ENCODE measurements at places on chromosomes 2 and 18.

- DNase-seq, result peak; percentile 32
Measured at GRCh38 chr2:199019898-199020507, 437.7 kb downstream of the SATB2 start.

- no peak for DNase-seq
Measured at GRCh38 chr2:238241970-238242369, 2.1 kb upstream of the HES6 start.

DNA sequence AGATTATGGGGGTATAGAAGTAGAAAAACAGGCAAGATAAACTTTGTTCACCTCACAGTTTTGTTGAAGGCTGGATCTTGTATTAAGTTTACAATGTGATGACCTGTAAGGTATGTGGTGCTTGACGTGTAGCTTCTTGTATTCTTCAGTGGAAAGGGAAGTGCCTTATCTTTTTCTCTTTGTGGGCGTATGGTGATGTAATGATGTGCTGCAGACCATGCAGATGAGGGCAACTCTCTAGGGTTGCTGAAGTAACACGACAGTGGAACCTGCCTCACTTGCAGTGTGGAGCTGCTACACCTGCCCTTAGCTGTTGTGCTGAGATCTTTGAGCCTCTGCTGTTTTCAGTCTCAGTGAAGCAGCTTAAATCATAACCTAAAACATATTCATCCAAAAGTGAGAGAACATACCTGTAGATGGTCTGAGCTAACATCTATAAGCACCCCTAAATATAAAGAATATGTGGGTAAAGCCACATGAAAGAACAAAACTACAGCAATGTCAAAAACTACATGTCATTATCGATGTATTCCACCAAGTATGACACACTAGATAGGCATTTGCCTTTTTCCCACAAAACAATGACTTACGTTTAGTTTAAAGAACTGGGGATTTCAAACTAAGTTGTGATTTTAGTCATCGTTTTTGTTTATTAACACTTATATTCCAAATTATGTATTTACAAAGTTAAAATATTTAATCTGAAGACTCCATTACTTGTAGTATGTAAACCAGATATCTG lies 1144.1 kb downstream of the CNTNAP5 start:
- no peak for DNase-seq

- DNase-seq, result no peak
Measured at GRCh38 chr18:56716692-56717146, 65.6 kb downstream of the WDR7 start.

- DNase-seq, result no peak
Measured at GRCh38 chr2:20247084-20247483, 22.2 kb upstream of the SDC1 start.

DNA sequence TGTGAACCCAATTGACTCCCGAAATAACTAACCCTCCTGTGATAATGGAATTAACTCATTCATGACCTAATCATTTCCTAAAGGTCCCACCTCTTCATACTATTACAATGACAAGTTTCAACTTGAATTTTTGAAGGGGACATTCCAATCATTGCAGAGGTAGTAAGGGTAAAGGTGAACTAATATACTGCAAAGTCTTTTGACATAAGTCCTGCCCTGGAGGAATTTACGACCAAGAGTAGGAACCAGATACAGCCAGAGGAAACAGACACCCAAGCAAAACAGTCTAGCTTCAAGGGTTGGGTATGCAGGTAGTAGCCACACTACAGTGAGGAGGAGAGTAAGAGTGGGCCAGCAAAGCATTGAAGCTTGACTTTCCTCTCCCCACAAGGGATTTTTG lies 1.2 kb upstream of the SRBD1 start:
- no peak for DNase-seq

DNA sequence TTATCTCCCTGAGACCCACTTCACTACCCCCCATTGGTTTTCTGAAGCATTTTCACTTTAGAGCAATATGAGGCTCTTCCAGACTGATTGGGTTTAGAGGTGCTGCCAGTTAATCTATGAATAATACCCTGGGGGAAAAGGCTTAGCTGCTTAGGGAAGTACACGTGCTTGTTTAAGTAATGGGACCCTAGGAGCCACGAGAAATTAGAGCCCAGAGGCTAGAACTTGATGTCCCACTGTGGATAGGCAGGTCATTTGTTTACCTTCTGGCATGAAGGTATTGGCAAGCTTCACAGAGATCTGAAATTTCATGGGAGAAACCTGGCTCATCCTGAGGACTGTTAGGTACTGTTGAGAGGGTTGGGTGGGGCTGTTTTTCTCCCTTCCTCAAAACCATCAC lies 59.7 kb downstream of the CLIP4 start:
- DNase-seq, result no peak

DNA sequence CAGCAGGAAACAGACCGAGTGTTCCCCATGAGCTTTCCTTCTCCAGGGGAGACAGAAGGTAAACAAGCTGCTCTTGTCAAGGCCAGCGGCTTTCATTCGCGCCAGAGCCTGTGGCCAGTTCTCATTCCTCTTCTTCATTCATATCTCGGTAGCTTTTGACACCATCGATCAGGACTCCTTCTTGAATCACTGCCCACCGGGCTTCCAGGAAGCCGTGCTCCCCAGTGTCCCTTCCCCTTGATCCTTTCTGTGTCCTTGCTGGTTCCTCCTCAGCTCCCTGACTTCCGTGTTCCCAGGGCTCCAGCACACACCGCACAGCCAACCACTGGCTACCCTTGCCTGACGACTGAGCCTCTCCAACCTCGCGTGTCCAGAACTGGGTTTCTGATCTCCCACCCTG lies 14.1 kb downstream of the SLC66A3 start:
- DNase-seq, result no peak

GRCh38 chr18:76378526-76379215 lies 116.4 kb downstream of the ZNF516 start:
- DNase-seq, result no peak

DNA sequence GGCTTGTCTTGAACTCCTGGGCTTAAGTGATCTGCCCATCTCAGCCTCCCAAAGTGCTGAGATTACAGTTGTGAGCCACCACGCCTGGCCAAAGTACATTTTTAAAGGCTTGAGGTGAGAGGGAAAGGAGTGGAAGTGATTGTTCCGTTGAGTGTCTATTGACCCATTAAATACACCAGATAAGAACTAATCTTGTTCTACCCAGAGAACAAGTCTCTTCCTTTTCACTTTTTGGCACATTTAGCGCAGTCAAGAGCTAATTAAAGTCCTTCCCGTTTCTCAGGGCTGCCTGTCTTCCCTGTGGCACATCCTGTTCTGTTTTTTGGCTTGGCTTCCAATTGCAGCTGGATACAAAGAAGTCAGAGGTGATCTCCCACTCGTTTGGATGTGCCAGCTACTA lies 172.3 kb downstream of the ALPK2 start:
- DNase-seq, result no peak

- DNase-seq, result no peak
Measured at GRCh38 chr2:71538656-71539265, 85.4 kb downstream of the DYSF start.

DNA sequence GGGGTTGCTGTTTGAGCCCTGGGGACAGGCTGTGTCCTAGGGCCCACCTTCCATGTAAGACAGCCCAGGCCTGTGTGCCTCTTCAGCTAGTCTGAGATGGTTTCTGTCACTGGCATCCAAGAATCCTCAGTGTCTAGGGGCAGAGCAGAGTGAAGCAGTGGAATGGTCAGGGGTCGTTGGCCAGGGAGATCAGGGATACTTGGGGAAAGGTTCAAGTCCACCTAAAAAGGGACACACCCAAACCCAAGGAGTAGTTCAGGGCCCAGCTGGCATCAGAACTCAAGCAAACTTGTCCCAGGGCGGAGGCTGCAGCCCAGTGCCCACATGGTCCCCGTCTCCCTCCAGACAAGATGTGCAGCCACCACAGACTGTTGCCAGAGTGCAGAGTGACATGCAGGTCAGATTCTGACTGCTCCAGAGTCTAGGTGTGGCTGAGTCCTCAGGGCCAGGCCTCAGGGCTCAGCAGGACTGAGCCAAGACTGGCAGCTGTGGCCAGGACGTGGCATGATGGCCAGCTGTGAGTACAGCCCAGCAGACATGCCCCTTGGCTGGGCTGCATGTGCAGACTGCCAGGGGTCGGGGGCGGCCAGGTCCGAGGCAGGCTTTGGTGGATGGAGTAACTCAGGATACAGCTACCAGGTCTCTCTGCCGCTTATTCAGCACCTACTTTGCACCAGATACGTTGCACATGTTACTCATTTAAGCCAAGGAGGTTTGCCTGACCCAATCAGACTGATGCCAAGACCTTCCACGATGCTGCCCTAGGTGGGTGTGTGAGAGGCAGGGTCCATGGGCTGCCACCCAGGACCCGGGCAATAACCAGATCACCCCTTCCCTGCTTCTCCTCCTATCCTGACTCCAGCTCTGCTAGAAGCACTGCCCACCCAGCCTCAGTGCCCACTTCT lies 146.6 kb downstream of the SMAD7 start:
- DNase-seq, result no peak

DNA sequence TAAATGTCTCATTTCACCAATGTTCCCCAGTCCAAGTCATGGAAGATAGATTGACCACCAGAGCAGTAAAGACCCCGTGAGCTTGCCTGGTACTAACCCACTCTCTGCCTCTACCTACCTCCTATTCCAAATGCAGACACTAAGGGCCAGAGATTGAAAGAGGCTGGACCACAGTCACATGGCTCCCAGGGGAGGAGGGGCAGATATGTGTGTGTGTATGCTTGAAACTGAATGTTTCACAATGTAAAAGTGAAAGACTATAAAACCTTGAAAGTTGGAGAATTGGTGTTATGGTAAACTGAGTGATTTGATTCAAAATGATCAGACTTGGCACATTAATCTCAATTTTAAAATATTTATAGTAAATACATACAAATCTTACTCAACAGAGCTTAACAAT lies 21.7 kb upstream of the KLHL29 start:
- no peak for DNase-seq

GRCh38 chr2:40127146-40127545 lies 324.7 kb downstream of the SLC8A1 start:
- DNase-seq, result no peak

DNA sequence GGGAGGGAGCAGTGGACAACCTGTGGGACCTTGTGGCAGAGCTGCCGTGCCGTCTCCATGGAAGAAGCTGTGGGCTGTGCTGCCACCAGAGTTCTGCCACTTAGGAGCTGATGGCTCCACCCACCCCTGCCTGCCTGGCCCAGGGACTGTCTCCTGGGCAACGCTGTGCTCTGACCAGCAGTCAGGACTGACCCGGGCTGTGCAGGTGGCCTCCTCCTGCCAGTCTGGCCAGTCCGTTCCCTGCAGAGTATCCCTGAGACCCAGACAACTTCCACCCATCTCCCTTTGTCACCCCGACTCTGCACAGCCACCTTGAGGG lies 12.8 kb downstream of the ASIC4 start:
- no peak for DNase-seq

DNA sequence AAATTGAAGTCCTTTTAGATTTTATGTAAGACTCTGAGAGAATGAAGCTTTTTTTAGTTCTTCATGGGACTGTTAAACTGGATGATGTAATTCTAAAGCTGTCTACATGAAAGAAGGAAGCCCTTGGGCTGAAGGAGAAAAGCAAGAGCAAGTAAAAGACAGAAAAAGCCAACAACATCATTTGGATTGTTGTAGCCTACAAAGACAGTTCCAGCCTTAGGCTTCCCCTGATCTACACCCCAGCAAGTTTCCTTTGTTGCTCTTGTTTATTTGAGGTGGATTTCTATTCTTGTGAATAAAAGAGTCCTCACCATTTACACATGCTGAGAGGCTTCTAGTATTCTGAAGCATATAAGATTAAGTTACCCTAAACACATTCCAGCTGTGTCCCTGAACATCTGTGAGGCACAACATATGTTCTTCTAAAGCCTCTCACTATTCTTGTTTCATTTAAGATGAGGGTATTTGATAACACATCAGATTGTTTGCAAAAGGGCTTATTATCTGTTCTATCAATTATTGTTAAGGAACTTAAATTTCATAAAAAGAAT lies 377.8 kb downstream of the LNPK start:
- DNase-seq, result no peak

DNA sequence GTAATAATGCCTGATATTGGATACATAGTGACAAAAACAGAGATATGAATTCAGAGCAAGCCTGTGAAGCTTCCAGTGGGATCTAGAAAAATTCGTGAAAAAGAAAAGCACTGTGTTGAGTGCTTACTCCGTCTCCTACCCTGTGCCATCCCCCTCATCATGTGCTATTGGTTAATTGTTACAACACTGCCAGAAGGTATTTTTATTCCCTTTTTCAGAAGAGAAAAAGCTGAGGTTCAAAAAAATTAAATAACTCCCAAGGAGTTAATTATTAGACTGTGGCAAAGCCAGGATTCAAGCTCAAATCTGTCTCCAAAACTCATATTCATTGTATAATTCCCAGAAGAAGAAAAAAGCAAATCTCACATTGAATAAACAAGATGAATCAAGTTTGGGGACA lies 735.5 kb upstream of the ACVR2A start:
- DNase-seq, result no peak

DNA sequence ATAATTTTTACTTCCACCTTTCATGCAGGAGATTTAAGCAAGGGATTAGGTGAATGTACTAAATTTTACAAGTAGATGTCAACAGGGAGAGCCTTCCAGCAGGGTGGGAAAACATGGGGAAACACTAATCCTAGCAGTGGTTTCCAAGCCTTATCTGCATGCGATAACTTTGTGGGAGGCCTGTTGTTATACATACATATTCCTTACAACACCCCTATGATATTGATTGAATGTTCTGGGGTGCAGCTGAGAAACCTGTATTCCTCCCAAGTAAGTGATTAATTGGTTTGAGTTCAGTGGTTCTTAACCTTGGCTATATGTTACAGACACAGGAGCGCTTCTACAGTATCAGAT lies 65.9 kb downstream of the COL4A4 start:
- DNase-seq, result no peak

GRCh38 chr18:3451989-3452749 lies 2.2 kb downstream of the TGIF1 start:
- peak; percentile 36 for DNase-seq

GRCh38 chr2:151844211-151844896 lies 16.1 kb upstream of the ARL5A start:
- no peak for DNase-seq

GRCh38 chr2:120887320-120887697 lies 151.6 kb downstream of the GLI2 start:
- DNase-seq, result no peak

DNA sequence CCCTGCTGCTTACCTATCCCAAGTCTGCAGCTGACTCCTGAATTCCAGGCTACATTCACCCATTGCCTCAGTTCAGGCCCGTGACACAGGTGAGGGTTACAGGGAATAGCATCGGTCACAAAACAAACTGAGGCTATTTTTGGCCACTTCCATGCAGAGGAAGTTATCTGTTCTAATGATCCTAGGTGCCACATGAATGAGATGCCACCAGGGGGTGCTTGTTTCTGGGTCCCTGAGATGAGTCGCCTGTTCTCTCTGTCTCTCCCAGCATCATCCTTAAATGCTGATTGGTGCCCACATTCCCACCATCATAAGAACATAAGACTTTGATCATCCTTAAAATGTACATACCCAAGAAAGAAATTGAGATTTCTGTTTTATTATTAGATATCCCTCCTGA lies 119.0 kb upstream of the CELF4 start:
- DNase-seq, result no peak

All from MG63 (cell line).